Coronary artery (tissue), 2 donors: ENCODE measurements at places on chromosomes 2 and 18.

DNA sequence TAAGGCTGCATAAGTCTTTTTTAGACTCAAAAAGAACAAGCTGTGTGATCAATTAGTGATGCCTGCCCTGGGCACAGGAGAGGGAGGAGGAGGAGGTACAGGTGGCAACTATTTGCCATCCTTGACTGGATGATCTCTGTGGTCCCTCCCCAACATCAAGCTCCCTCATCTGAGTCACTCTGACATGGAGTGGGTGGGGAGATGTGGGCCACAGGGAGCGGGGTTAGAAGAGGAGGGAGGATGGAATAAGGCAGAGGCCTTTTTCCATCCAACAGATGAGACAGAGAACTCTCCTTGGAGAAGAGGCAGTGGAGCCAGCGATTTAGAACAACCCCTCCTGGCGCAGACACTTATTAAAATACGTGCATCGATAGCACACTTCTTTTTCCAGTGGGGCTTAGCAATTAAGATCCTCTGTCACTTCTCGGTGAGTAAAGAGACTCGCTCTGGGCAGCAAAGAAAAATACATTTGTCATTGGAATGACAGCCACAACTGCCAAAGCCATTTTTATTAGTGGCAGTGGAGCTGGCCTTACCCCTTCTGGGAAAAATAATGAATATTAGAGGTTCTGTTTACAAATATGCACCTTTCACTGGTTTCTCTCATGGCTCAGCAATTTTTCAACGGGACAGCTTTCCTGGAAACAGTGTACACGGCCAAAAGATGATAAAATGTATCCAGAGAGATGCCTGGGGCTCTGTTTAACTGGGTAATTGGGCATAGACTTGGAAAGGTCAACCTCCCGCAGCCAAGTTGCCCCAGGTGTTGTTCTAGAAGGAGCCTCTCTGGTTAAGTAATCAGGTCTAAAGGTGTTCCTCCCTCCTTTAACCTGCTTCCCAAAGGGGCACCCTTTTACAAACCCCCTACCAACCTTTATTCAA lies 238.4 kb upstream of the CXCR4 start:
- DNase-seq = no peak

DNA sequence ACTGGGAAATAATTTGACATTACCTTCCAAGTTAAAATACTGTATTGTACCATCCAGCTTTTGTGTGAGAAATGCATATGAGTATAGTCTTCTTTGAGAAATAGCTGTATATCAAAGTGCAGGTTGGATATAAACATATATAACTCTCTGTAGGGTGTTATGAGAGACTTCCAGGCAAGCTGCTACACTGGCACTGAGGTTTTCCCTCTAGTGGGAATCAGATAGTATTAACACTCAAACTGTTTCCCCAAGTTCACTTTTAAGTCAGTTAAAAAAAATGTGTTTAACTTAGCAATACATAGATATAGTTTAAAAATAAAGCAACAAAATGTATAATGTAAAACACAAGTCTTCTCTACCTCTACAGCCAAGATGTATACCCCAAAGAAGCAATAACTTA lies 368.4 kb upstream of the SLC8A1 start:
- DNase-seq = no peak

- DNase-seq = no peak
Measured at GRCh38 chr2:118417406-118418120, 329.3 kb downstream of the INSIG2 start.

DNA sequence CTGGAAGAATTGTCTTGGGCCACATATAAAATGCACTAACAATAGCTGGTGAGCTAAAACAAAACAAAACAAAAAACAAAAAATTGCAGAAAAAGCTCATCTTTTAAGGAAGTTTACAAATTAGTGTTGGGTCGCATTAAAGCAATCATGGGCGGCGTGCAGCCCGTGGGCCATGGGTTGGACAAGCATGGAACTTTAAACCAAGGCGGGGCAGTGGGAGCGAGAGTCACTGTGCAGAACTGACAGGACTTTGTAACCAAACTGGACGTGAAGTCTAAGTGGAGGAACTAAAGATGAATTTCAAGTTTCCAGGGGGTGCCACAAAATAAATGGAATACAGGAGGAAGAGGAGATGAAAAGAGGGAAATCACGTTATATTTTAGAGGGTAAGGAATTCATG lies 80.7 kb downstream of the PSMG2 start:
- no peak for DNase-seq

GRCh38 chr2:33502025-33502424 lies 25.6 kb downstream of the RASGRP3 start:
- no peak for DNase-seq

DNA sequence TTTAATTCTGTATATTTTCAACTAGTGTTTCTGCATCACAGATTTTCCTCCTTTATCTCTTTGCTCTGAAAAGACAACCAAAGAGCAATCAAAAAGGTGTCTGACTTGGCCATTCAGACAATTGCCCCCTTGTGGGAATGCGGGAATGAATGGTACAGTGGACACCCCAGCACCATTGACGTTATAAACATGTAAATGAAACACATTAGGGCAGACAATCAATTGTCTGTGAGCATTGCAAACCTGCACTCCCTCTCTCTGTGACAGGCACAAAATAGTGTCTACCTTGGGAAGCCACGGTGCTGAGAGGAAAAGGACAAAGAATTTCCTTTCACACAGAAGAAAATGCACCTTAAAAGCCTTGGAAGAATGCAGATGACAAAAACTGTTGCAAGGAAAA lies 8.0 kb downstream of the ZEB2 start:
- DNase-seq = no peak

- DNase-seq = no peak
Measured at GRCh38 chr2:68336192-68336591, 16.4 kb upstream of the CNRIP1 start.

DNA sequence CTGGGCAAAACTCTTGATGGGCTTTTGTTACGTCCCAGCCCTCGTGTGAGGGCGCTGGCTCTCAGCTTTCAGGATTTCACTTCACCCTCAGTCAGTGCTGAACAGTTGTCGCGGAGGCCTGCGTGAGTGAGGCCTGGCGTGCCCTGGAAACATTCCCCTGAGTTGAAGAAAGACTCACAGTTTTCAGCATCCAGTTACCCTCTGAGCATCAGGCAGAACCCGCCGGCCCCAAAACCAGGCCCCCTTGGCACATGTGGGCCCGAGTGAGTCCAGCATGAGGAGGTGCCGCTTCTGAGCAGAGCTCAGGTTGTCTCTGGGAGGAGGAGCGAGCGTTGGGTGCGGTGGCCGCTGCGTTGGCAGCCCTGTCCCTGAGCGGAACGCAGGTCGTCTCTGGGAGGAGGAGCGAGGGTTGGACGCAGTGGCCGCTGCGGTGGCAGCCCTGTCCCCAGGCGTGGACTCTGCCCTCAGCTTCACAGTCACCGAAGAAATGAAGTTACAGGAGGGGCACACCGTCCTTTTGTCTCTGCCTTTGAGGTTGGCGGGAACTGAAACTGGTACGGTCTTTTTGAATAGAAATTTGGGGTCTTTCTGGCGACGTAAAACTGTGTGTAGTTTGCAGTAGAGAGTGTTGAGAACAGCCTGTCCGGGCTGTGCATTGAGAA lies at the start of gene NEU4:
Gene NEU4 (plus strand): TSS at position 473 of the 662 bp plus-strand sequence. CDS start 5,292 bp downstream, outside the sequence.
- DNase-seq = no peak

GRCh38 chr2:63379451-63379850 lies 208.8 kb downstream of the WDPCP start:
- no peak for DNase-seq

GRCh38 chr18:37769826-37770225 lies 204.2 kb upstream of the CELF4 start:
- DNase-seq = no peak

DNA sequence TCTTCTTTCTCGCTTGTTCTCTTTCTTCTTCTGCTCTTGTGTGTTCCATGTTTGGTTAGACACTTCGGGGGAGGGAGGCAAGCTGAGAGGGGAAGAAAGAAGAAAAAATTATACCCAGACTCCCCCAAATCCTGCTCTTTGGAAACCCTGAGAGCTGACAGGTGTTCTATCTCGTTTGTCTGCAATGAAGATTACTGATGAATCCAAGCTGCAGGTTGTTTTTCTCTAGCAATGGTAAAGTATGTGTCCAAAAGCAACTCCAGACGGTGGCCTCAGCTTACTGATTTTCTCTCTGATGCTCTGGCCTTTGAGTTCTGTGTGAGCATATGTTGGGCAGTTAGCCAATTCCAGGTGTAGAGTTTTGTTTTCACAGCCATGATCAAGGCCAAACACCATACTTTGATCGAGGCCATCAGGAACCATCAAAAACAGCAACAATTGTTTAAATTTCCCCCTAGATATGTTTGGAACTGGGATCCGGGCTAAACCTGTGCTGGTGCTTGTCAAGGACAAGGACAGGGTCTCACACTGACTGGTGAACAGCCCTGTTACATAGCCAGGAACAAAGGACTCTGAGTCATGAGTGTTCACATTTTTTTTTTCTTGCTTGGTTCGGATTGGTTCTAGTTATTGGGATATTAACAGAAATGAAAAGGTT lies 142.0 kb downstream of the PRKCE start:
- no peak for DNase-seq

GRCh38 chr18:33585431-33585775 lies 7.4 kb downstream of the ASXL3 start:
- no peak for DNase-seq

DNA sequence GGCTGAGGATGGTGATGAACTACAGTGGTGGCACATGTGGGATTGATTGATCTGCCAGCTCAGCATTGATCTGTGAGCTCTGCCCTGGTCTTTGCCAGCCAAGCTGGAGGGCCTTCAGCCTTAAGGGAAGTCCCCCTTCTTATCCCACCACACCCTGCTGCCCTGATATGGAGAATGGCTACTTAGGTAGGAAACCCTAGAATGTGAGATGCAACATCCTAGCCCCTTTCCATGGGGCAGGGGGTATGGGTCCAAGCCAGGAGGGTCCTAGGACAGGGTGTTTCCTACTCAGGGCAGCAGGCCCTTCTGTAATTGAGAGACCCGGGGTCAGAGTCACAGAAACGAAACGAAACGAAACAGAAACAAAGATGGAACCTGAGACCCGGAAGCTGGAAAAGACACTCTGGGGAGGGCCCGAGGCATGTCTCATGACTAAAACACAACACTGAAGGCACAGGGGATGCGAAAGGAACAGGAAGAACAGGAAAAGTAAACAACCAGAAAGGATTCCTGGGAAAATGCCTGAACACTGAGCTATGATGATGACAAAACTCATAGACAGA lies 16.9 kb upstream of the SULT1C2 start:
- no peak for DNase-seq

GRCh38 chr2:224586127-224586695 lies 1.0 kb upstream of the CUL3 start:
- DNase-seq = no peak

DNA sequence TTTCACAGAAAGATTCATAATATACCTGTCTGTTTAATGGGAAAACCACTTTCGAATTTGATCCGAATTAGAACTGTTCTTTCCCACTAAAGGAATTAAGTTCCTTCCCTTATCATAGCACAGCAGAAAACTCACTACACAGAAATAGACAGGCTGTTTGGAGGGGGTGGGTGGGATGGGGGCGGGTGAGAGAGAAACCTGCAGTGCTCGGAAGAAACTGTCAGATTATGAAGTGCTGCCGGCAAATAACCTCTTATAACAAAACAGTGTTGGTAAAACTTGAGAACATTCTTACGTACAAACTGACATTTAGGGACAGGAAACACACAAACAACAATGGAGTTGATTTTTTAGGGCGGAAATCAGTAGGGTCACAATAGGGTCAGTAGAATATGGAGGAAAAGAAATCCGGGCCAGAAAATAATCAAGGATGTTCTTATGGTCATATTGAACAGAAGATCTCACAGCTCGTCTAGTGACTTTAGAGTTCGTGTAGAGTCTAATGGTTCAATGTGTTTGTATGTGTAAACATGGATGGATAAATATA lies 756.0 kb upstream of the LRATD1 start:
- no peak for DNase-seq

DNA sequence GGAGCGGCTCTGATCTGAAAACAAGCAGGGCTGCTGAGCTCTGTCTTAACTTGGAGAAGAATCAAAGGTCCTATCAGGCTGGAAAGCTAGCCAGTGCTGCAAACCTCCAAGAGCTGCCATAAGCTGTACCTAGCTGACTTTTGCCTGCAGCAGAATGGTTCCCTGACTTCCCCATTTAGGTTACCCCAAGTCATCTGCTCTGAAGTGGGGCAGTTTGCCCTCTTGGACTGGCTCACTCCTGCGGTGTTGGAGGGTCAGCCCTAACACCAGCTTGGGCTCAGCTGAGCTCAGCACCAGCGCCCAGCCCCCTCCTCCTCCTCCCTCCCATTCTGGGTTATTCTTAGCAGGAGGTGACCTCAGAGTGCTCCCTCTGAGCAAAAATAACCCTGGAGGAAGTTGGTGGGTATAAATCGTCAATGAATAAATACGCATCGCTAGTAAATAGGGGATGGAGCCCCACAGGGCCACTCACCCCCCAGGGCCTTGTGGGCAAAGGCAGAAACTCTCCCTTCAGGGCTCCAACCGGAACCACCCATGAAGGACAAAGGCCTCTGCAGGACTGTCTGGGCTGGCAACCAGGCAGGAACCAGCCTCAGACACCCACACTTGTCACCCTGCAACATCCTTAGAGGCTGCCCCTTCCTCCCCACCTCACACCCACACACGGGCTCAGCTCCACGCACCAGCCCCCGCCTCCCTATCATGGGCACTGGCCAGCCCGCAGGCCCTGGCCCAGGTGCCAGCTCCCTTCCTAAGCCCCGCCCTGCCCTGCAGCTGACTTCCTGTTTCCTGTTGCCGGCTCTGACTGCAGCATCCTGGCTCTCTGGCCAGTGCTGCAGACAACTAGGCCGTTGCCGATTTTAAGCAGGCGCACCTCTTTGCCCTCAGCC lies 46.9 kb downstream of the DNMT3A start:
- no peak for DNase-seq

GRCh38 chr2:145984580-145984979 lies 1464.7 kb upstream of the ZEB2 start:
- DNase-seq = no peak

DNA sequence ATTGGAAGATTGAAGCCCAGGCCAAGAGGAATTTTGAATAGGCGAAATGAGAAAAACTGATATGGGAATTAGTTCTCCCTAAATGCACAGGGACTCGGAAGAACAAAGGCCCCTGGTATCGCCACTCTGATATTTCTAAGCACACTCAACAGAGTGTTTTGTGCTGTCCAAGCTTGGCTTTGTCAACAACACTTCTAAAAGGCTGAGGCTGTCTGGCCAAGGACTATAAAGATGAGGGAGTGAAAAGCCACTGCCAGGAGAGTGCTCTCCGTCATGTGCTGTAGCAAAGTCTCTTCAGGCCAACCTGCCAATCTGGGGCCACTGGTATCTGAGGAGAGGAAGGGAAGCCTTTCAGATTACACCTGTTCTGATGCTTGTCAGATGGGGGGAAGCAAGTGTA lies 611.2 kb upstream of the PIK3C3 start:
- DNase-seq = no peak

- no peak for DNase-seq
Measured at GRCh38 chr2:25115902-25116301, 52.5 kb downstream of the POMC start.
